GM10248 (cell line): ENCODE measurements at places on chromosomes 2 and 18.

DNA sequence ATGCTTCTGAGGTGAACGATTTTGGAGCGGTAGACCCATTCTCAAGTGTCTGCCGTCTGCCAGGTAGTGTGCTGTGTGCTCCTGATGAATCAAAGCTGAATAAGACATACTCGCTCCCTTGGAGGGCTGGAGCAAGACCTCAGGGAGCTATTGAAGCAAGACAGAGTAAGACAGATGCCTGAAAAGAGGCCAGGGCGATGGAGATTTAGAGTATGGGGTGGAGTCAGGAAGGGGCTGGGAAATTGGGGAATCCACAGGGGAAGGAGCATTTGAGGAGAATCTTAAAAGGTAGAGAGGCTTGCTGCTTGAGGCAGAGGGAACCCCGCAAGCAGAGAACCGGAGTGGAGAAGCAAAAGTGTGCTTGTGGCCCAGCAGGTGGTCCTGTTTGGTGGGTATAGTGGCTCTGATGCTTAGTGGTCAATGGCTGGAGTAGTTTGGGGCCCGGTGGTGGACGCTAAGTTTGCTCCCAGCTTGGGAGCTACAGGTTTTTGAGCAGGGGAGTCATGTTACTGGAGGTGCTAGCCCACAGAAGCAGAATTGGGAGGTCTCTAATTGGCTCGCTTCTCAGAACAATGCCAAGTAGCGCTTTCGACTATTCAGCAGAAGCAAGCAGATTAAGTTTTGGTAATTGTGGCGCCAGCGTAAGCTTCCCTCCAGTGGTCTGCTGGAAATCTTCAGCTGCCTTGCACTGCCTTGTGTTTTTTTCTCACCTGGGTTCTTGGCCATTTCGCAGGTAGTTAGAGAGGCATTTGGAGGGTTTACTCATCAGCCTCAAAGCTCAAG lies 2.0 kb downstream of the CNNM4 start:
- no peak for DNase-seq

DNA sequence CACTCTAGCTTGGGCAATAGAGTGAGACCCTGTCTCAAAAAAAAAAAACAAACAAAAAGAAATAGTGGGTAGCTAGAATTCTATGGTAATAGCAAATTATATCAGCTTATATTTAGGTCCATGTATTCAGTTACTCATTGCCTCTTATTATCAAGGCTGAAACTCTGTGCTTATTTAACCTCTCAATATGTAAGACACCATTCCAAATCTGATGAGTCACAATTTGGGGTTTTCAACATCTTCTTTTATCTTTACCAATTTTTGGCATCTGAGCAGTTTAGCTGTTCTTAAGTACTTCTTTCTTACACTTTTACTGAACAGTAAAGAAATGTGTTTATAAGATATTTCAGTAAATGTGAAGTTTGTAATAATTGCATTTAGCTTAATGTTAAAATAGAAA lies 69.3 kb downstream of the TTC27 start:
- DNase-seq: no peak

DNA sequence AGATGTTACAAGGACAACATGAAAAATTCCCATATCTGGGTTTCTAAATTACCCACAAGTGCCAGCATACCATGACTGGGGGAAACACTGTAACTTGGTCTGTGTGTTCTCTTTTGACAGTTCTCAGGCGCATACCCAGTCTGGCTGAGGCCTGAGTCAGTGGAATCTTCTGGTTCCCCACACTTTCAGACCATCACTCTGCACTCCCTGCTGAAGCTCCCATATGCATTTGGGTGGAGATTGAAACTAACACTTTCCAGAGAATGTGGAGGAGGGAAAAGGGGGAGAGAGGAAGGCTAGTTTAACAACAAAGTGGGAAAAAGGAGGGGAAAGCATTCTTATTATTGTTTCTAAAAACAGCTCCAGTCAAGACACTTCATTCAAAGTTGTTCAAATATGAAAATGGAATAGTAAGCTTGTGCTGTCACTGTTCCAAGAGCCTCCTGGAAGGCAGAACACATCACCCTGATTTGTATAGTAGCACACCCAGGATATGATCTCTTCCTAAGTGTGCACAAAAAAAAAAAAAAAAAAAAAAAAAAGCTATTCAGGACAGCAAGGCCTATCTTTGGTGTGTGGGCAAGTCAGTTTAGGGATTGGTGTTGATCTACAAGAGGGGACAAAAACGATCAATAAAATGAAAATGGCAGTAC lies 48.1 kb upstream of the CTIF start:
- DNase-seq: no peak

DNA sequence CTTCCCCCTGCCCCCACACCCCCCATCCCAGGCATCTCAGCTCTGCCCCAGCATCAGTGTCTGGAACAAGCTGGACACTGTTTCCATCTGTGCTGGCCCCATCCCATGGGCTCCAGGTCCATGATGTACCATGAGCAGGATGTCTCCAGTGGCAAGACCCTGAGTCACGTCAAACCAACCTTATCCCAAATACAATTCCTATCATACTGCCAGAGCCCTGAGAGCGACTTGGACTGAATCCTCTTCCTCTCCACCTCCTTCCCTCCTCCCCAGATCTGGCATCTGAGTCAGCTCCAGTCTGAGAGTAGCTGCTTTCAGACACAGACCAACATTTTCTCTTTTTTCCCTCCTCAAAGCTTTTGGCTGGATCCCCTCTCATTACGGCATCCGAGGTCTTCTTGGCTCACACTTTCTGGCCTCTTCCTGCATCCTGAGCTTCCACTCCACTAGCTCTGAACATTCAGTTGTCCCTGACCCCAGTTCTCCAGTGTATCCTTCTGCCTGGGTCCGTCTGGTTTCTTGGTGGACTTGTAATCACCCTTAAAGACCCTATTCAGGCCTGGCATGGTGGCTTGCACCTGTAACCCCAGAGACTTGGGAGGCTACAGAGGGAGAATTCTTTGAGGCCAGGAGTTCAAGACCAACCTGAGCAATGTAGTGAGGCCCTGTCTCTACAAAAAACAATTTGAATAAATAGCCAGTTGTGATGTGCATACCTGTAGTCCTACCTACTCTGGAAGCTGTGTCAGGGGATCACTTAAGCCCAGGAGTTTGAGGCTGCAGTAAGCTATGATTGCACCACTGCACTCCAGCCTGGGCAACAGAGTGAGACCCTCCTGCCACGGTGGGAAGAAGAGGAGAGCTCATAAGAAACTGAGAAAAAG lies 68.3 kb downstream of the ACKR3 start:
- DNase-seq: no peak

GRCh38 chr18:78001811-78002210 lies 752.2 kb downstream of the GALR1 start:
- DNase-seq: no peak

- no peak for DNase-seq
Measured at GRCh38 chr2:236934656-236935055, 151.0 kb upstream of the COPS8 start.

- no peak for DNase-seq
Measured at GRCh38 chr2:165953306-165953654, 296 bp downstream of the TTC21B start.

- no peak for DNase-seq
Measured at GRCh38 chr2:19478409-19478808, 120.0 kb upstream of the OSR1 start.

DNA sequence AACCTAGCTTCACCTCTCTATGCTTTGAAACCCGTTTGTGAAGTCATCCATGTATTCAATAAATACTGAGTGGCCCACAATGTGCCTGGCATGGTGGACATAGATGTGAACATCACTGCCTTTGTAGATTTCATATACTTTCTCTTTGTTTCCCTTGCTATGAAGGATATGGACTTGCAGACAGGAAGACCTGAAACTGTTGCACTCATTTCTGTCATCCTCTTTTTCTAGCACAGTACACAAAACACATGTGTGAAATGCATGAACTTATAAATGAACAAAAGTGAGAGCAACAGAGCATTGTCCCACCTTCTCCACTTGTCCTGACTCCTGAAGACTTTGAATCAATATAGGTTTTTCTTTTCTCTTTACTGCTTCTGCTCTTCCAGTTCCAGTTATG lies 249.4 kb upstream of the LINC00305 start:
- DNase-seq: no peak

DNA sequence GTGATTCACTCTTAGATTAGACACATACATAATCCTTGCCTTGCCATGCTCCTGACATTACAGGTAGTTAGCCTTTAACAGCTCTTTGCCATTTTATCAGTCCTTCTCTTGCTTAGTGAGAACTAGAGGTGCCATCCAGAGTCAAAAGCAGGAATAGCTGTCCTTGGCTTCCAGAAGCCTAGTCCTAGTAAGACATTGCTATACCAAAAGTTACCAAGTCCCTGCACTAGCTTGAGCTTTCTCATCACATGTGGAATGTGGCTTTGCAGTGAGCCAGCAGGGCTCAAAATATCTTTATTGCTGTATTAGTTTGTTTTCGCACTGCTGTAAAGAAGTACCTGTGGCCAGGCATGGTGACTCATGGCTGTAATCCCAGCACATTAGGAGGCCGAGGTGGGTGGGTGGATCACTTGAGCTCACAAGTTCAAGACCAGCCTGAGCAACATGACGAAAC lies 104.7 kb upstream of the NOSTRIN start:
- no peak for DNase-seq

- no peak for DNase-seq
Measured at GRCh38 chr2:85265304-85265703, 62.5 kb downstream of the TGOLN2 start.
